ENCODE measurements at places on chromosomes 11 and 22.

- DNase-seq: no peak
These were observed 18.7 kb upstream of the PPFIA1 start for GRCh38 chr11:70251659-70252321.

GRCh38 chr11:34266090-34266912 is 91.5 kb downstream of the ABTB2 start:
- DNase-seq: no peak

GRCh38 chr11:11397036-11397415 is 44.0 kb upstream of the CSNK2A3 start:
- no peak for DNase-seq

- no peak for DNase-seq
These were observed 106.0 kb downstream of the EFCAB6 start for GRCh38 chr22:43706151-43706550.

DNA sequence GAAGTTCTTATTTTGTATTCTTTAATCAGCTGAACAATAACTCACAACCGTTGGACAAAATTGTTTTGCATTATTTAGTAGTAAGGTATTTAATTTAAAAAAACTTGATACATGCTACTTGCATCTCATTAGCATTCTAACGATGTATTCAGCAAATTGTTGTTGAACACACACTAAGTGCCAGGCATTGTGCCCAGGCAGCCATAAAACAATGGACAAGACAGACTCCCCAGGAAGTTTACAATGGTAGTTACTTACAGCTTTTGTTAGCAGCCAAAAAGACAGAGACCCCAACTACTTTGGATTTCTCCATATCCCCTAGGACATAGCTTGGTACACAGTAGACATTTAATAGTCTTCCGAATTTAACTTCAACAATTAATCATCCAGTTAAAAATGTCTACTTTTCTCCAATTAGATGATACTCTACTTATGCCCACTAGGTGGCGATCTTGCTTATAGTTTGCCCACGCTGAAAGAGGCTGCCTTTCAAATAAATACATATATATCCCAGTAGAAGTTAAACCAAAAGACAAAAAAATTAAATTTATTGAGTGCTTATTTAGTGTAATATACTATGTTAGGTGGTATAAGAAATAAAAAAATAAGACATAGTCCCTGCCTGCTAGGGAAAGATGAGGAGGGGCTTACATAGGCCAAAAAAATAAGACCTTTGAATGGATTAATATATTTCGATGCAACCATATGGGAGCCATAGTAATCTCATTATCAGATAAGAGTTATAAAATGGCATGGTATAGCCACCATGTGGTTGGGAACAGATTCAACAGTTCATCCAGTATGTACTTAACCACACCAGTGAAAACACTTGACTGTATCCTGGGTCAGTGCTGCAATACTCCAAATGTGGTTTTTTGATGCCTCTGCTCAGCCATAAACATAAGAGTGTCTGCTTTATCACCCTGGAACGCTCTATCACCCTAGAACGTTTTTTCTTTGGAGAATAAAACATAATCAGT is 2.0 kb upstream of the FJX1 start:
- peak; percentile 9 for DNase-seq

DNA sequence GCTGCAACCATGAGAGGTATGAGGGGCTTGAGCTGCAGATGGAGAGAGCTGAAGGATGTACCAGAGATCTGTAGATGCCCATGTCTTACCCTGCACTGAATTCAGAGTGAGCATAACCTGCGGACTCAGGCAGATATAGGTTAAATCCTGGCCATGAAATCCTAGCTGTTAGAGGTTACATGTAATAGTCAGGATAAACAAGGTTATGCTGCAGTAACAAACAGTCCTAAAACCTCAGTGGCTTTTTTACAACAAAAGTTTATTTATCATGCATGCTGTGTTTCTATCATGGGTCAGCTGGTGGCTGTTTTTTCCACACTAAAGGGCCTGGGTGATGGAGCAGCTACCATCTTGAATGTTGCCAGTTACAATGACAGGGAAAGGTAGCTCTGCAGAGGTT is 69.8 kb downstream of the LHFPL7 start:
- DNase-seq: no peak

DNA sequence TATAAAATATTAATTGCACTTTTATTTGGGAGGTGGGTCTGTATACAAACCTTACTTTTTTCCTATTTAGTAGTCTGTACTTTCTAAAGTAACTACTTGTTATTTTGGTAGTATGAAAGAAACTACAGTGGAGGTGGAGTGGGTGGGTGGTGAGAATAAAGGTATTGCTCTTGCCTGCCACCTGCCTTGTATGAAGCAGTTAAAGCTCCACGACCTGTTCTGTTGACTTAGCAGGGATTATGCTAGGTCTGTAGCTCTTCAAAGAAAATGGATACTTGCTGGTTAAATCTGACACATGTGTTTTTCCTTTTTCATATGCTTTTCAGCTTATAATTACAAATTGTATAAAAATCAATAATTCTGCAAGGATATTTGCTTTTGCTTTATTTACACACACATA is 111.9 kb downstream of the EHF start:
- DNase-seq: no peak

DNA sequence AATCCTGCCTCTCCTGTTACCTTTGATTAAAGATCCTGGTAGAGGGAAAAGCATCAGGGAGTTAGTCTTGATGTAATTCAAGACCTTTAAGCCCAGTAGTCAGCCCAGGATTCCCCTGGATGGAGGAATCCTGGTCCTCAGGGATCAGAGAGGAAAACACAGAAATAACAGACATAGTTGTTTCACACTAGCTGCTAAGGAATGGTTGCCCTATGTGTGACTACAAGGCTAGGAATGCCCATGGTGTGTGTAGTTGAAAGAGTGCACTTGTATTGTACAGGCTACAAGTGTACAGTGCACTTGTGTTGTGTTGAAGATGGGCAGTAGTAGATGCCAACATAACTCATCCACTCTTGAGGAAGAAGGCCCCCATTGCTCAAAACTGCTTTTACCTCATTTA is 226.8 kb downstream of the AASDHPPT start:
- DNase-seq: no peak

GRCh38 chr11:5847711-5848110 is 6.0 kb upstream of the OR52E6 start:
- DNase-seq: no peak

GRCh38 chr11:13852481-13852880 is 110.0 kb upstream of the SPON1 start:
- no peak for DNase-seq

GRCh38 chr11:83364500-83365045 is 78.4 kb upstream of the CCDC90B start:
- DNase-seq: no peak

DNA sequence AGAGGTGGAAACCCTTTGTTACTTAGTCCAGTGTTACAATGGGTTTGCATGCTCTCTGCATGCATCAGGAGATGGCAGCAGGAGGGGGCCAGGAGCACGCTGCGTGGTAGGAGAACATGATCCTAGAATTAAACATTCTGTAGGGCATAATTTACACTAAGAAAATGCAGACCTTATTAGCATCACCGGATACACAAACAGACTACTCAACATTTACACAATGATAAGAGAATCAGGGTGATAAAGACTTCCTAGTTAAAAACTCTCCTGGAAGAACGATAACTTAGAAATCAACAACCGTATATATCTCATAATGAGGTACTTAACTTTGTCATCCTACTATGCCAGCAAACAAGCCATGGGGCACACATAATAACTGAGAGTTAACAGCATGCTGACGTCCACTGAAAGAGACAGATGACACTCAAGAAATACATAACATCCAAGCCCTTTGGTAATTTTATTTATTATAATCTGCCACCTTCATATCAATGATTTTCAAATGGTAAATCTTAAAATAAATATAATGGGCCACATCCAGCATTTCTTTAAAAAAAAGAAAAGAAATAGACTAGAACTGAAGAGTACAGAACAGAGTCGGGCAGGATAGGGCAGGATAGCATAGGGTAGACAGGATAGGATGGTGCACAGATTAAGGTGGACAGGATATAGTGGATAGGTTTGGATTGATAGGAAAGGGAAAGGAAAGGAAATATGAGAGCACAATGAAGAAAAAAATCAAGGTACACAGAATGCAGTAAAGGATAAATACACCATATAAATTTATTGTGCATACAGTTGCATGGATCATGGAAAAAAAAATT is 27.5 kb downstream of the CADM1 start:
- DNase-seq: no peak

GRCh38 chr11:3231851-3232744 is at the start of gene MRGPRE:
Gene MRGPRE (minus strand): TSS chr11:3232417. CDS start chr11:3228799, 3,618 bp downstream.
- DNase-seq: no peak

GRCh38 chr11:31796499-31797189 is 14.5 kb downstream of the PAX6 start:
- DNase-seq: no peak

DNA sequence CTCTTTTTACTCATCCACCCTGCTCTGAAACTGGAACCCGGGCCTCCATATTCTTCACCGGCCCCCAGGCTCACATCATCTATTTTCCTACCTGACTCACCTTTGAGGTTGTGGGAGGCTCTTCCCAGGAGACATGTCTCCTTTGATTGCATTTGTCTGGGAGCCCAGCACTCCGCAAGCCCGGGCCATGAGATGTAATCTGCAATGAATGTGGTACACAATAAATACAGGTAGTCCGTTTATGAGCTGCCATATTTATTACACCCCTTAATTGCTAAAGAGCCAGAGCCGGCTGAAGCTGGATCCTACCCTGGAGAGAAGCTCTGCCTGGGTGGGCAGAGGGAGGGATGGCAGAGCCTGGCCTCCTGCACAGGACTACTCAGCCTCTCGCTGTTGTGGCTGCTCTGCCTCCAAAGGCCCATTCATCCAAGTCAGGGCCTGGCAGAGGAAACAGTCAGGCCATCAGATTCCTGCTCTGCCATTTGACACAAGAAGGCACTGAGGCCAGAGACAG is 49.5 kb downstream of the TP53I11 start:
- no peak for DNase-seq

GRCh38 chr11:85643191-85643614 is 4.6 kb upstream of the TMEM126A start:
- DNase-seq: no peak

DNA sequence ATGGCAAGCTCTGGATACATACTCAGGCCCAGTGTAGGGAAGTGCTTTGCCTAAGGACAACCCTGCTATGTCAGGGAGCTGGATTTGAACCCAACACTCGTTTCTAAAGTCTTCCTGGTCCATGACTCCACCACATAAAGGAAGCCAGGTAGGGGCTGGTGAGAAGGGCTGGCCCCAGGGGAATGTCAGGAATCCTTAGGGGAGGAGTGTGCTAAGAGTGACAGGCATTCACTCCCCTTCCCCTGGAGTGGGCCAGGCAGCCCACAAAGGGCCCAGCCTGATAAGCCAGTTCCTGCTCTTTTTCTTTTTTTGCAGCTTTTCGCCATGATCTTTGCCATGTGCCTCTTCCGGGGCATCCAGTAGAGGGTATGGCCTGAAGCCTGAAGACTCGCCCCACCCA is 21.9 kb downstream of the TP53I11 start:
- no peak for DNase-seq

GRCh38 chr11:16291729-16292128 is 64.6 kb downstream of the SOX6 start:
- DNase-seq: no peak

- no peak for DNase-seq
These were observed 16.4 kb upstream of the CSRP3 start for GRCh38 chr11:19218216-19218615.

DNA sequence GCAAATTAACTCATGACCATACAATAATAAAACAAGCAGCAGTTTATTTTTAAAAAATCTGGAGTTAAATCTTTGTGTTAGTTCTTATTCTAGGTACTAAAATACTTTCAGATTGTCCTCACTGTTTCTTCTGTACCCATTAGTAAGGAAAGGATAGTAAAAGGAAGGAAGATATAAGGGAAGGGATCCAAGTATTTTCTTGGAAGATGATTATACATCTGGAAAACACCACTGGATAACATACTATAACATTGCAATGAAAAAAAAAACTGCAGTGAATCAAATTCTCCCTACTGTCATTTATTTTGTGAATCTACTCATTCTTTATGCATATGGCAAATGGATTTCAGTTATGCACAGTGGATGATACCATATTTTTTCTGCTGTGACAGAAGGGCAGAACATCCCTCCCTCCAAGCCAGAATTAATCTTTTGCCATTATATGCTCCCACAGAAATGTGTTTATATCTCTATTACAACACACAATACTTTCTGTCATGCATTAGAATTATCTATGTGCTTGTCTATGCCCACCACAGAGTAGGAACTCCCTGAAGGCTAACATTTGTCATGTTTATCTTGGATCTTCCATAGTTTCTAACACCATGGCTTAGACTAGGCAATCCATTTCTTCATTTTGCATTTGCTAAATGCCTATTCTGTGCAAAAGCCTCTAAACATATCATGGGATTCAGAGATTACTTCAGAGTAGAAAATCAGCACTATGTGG is 282.3 kb upstream of the CTSC start:
- DNase-seq: no peak

DNA sequence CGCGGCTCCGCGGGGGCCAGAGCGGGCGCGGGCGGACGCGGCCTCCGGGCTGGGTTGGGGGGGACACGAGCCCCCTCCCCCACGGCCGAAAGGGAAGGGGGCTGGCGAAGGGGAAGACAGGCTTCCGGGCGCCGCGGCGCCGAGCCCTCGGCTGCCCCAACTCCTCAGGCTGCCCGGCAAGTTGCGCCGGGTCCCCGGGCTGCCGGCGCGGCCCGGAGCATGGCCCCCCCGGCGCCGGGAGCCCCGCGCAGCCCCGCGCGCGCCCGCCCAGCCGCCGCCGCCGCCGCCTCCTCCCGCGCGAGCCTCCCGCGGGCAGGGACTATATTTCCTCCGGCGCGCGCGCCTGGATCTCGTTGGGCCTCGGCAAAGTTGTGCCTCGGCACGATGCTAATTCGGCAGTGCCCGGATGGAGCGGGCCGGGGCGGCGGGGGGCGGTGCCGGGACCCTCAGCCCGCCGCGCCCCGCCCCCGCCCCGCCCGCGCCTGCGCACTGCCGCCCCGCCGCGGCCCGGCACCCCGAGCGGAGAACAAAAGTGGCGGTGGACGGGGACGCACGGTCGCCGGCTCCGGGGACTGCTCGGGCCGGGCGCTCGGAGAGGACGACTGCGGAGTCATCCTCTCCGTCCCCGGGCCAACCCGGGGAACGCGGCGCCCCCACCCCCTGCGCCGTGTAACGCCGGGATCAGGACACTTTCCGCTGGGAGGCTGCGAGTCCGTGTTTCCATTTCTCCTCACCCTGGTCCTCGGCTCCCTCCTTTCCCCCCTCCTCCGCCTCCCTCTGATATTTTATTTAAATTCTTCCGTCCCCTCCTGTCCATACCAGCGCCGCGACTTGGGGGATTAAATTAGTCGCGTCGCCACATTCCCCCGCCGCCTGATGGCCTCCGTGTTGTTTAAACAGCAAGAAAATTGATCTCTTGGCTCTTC is at the start of gene PHF21B:
TSS of gene PHF21B (minus strand) at position 400 of the 926 bp plus-strand sequence. CDS start 456 bp downstream, outside the sequence.
- peak; percentile 64 for DNase-seq

DNA sequence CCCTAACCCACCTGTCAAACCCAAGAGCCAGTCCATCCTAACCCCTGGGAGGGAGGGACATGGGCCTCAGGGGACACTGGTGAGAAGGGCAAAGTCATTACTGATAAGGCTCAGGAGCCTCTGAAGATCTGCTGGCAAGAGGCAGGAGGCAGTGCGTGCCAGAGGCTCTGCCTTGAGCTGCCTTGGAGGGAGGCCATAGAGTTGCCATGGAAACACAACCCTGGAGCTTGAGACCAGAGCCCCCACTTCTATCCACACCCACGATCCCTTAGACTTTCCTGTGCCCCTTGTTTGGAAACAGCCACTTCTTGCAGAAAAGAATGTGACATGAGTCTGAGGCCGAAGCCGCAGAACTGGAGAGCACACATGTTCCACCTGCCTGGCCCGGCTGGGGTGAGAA is 89.7 kb upstream of the CSNK2A3 start:
- DNase-seq: no peak

All from stimulated activated naive CD8-positive, alpha-beta T cell treated with anti-CD3 and anti-CD28 coated beads, Interleukin-15, Interleukin-2, amounts not matched to agents 100 U/mL and 50 U/mL, for 24 hours (primary cell).